CD4-positive, alpha-beta T cell treated with Interleukin-4 for 1 hour (primary cell): ENCODE measurements at places on chromosomes 6 and 20.
A peak's percentile ranks its signal among the peaks of the same experiment; 100 is the strongest.

DNA sequence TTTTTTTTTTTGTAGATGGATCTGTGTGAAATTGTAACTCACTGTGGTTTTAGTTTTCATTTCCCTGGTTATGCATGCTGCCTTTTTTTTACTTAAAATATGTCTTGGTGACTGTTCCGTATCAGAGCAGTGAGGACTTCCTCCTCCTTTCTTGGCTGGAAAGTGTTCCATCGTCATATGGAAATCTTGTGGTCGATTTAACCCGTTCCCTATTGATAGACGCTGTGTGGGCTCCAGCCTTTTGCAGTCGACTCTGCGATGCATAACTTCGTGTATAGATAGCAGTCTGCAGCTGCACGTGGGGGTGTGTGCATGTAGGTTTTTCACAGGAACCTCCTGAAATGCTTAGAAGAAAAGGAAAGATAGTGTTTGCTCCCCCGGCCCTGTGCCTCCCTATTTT, 28.1 kb upstream of the PNPLA1 start:
- peak; percentile 34 for DNase-seq

DNA sequence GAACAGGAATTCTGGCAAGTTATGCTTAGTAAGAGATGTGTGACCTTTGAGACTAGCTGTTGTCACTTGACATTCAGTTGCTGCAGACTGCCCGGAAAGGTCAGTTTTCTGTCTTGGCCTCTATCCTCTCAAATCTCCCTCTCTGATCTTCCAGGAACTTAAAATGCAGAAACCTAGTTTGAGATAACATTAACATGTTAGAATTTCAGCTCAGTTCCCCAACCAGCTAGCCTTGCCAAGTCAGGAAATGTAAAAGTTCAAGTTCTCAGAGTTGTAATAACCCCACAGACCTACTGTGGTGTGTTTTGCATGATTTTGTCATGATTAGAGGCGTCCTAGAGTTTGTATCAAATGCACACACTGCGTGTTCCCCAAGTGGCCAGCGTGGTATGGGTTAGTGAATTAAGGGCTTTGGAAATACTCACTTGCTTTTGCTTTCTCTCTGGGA, 46.6 kb downstream of the DUSP22 start:
- DNase-seq: peak; percentile 18

DNA sequence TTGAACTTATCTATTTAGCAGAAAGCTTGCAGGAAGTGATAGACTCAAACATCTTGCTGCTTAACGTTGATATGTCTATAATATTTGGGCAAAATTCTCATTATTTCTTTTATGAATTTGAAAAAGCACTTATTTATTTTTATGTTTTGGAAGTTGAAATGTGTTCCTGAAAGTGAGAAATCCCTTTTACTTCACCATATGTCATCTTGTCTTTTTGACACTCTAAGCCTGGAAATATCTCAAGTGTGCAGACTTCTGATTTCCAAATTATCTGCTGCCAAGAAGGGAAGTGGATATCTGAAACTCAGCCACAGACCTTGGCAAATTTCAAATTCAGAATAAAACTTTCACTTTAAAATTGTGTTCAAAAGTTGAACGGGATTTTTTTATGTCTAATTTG, 368.7 kb upstream of the MANEA start:
- DNase-seq: no peak

GRCh38 chr6:136945072-136945471, 23.0 kb downstream of the SLC35D3 start:
- DNase-seq: no peak

GRCh38 chr6:3139090-3139903, 18.0 kb downstream of the TUBB2A start:
- peak; percentile 60 for DNase-seq

DNA sequence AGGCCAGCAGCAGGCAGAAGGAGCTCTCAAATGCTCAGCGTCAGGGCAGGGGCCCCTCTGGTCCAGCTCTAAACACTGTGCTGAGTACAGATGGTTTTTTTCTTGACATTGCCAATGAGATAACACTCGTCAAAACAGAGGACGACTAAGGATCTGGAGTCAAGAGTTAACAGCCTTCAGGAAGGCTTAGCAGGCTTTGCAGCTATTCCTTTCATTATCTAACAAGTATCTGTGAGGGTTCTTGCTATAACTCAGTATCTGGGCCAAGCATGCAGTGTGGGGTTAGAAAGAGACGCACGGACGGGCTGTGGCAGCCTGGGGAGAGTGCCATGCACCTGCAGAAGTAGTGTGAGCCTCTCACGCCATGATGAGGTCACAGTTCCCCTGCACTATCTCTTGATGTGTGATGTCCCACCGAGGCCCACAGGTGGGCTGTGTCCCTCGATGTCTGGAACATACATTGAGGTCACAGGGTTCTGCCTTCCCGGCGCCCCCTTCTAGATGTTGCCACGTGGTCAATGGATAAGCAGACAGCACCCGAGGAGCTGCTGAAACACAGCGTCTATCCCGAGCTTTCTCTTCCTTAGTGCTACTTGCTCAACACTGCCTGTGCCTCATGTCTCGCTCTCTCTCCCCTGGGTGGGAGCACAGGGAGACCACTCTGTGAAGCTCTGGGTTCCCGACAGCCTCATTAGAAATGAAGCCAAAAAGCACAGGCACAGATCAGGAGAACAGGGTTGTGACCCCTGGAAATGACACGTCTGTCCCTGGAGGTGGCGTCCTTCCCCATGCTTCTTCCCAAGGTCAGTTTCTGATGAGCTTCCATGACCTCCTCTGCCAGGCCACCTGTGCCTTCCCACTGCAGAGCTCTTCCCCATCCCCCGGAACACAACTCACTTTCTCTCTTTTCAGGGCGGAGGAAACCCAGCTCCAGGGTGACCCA, 85.5 kb upstream of the RPS6KA2 start:
- no peak for DNase-seq

- no peak for DNase-seq
These were observed 23.1 kb upstream of the TMEM242 start for GRCh38 chr6:157346373-157346772.

GRCh38 chr6:166228839-166229528, 61.3 kb upstream of the TBXT start:
- no peak for DNase-seq

DNA sequence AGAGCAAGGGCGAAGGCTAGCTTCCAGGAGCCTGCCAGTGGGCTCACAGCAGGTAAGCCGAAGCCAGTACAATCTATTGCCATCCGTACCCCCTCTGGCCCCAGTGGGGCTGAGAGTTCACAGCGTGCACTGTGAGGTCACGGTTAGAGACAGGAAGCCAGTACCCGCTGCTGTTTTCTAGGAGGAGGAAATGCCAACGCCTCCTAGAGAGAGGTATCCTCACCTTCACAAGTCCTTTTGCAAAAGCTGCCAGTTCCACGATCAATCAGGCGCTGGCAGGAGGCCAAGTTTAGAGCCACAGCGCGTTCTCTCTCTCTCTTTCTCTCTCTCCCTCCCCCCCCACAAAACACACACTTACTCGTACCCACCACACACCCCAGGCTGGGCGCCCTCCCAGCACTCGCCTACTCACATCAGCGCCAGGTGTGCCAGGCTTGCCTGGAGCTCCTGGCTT, 22.5 kb downstream of the COL9A1 start:
- no peak for DNase-seq

DNA sequence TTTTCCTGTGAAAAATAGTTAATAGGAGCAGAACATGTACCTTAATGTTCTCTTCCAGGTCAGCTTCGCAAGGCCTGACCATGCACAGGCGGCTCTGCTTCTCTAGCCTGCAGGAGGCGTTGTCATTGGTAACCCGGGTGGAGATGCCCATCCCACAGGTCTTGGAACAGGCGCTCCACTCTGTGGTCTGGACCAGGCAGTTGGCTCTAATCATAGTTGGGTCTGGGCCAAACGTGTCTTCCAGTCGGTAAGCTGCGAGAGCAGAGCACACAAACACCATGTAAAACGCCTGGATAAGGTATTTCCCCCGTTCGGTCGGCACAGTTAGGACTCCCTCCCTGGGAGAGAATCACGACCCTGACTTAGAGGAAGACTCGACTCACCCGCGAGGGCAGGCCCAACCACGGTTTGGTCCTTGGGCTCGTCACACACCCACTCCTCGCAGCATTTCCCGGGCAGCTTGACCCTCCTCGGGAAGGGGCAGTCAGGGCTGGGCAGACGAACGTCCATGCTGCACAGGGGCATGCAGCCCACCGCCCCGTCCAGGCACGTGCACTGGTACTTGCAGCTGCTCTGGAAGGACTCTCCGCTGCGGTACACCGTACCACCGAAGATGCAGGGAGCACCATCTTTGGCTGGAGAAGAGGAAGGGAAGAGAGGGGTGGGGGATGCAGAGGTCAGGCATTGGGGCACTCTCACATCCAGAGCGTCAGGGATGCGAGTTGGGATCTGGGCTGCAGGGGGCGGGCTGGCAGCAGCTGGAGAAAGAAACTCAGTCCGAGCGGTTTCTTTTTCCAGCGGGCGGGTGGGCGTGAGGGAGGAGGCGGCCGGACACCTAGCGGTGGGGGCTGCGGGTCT, 1.0 kb downstream of the CCN2 start:
- DNase-seq: no peak

GRCh38 chr20:62616728-62617621, 25.3 kb upstream of the SLCO4A1 start:
- peak; percentile 73 for DNase-seq

DNA sequence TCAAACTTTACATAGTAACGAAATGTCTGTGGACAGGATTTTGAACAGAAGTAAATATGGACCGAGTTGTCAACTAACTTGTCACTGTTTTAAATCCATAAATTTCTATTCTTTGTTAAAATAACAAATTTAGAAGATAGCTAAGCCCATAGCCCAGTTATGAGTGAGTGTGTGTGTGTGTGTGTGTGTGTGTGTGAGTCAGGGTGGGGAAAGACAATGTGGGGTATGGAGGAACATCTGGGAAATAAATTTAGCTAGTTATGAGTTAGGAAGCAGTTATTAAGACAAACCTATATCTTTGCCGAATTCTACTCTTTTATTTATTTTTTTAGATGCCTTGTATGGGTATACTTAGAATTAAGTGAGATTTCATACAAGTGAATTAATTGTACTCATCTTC, 9.0 kb downstream of the TPBG start:
- DNase-seq: no peak

DNA sequence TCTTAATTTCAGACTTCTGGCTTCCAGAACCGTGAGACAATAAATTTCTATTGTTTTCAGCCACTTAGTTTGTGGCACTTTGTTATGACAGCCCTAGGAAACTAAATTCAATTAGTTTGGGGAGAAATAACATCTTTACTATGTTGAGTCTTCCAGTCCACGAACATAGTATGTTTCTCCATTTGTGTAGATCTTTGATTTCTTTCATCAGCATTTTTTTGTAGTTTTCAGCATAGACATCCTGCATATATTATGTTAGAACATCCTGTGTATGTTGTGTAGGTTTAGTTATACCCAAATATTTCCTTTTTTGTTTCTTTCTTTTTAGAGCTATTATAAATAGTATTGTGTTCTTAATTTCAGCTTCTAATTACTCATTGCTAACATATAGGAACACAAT, 18.0 kb upstream of the HMGA1 start:
- DNase-seq: no peak
